ENCODE measurements at places on chromosomes 3 and 15.

DNA sequence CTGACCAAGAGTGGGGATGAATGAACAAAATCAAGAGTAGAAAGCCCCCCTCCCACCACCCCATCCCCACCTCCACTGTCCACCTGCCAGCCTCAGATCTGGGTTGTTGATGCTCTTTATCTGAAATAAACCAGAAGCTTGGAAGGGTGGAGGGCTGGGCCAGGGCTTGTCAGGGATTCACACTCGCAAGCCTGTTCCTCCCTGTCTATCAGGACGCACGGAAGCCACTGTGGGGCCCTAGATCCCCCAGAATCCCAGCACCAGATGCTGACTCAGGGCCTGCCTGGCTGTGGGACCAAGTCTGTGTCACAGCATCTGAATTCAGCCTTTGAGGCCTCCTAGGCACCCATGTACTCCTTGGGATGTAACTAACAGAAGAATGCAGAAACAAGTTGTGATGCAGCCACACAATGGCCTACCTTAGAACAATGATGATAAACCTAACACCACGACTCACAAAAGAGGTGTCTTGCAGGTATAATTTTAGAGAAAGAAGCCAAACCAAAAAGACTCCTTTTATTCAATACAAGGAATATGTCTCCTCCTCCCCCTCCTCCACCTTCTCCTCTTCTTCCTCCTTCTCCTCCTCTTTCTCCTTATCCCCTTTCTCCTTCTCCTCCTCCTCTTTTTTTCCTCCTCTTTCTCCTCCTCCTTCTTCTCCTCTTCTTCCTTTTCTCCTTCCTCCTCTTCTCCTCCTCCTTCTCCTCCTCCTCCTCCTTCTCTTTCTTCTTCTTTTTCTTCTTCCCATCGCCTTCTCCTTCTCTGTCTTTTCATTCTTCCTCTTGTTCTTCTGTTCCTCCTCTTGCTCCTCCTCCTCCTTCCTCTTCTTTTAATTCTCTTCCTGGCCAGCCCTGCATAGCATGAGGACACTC lies 234.7 kb downstream of the PLCL2 start:
- DNase-seq: no peak

- no peak for DNase-seq
These were observed 43.8 kb downstream of the CCR3 start for GRCh38 chr3:46285931-46286619.

GRCh38 chr3:177936721-177937120 lies 599.5 kb upstream of the KCNMB2 start:
- no peak for DNase-seq

- DNase-seq: no peak
These were observed 28.4 kb downstream of the USF3 start for GRCh38 chr3:113668015-113668414.

DNA sequence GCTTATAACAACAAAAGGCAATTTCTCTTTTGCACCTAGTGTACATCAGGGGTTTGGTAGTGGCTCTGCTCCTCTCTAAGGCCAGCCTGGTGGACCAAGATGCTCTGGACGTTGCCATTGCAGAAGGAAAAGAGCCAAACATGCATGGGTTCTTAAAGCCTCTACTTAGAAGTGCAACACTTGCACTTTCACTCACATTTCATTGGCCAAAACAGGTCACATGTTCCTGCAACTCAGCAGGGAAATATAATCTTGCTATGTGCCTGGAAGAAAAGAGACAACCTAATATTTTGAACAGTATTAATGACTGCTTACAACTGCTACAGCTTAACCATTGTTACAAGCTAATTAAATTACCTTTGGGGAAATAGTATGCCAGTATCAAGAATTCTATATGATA lies 182.9 kb downstream of the IL5RA start:
- DNase-seq: no peak

DNA sequence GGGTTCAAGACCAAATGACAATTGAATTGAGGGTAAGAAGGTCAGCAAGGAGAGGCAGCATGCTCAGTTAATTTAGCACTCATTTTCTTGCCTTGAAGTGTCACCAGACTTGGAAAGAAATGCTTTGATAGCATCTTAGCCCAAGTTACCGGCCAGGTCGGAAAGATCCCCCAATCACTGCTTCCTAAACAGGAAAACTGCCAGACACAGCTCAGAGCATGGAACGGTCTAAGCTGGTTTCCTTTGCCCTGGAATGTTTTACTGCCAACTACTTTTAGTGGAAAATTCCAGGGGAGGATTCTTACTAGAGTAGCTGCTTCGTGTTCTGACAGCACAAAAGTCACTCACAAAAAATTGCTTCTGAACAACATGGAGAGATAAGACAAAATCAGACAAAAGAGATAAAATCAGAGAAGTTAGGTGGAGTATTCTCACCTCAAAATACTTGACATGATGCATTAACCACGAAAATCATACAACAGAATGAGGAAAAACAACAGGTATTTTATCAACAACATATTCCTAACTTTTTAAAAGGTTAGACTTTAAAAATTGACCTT lies 65.5 kb downstream of the CCR4 start:
- DNase-seq: no peak

DNA sequence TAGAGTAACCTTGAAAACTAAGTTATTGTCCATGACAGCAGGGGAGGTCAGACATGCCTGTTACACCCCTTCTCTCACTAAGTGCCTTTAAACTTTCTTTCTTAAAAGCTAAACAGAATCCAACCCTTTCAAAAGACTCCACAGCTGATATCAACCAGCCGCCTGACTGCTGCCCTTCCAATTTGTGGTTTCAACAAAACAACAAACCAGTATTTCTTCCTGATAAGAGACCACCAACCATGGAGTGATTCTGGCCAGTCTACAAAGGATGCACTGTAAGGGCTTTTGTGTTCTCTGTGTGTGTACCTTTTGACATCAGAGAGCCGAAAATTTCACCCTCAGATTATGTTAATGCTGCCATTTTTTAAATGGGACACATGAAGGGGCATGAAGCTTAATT lies 1204.2 kb downstream of the ROBO2 start:
- no peak for DNase-seq

DNA sequence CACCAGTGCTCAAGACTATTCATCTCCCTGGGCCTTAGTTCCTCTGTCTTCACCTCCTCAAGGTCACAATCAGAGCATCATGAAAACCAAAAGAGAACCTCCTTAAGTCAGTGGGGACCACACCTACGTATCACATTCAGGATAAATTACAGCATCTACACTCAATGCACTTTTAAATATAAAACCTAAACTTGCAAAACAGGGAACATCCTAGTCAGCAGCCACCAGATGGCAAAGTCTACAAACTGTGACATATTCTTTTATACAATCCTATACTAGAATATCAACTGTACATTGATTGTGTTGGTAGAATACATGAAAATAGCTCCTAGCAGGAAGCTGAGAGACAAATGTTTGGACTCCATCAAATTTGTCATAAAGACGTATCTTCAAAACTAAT lies 7.9 kb downstream of the KIF9 start:
- DNase-seq: no peak

- DNase-seq: no peak
These were observed 15.0 kb upstream of the C15orf61 start for GRCh38 chr15:67505675-67506572.

DNA sequence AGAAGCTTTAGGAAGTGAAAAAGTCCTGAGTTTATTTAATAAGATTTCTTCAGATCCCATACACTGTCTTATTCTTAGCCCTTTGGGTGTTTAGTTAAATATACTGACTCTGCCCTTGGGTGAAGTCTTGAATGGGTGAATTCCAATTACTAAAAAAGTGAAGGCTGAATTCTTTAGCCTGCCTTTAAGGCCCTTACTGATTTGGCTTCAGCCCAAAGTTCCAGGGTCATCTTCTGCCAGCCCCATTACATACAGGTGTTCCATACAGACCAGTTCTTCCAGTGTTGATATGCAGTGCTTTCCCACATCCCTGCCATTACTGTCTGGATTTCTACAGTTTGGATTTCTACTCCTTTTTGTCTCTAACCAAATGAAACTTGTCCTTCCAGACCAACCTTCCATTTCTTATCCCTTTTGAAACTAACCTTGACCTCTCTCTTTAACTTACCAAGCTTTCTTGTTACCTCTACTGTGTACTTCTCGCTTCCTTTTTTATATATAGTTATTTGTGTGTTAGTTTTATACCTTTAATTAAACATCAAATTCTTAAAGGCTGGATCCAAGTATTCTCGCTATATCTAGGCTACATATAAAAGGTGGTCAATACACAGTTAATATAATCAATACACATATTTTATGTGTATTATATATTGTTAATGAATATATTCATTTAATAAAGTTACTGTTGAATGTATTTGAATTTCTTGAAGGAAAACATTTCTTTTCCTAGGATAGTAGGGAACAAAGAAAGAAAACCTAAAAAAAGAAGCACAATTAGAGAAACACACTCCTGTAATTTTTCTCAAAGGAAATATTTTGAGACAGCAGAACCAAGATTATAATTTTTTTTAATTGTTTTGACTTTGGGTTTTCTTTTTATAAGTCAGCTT lies 15.0 kb downstream of the MBNL1 start:
- DNase-seq: no peak

GRCh38 chr15:27330326-27330725 lies 359.3 kb downstream of the GABRG3 start:
- DNase-seq: no peak

DNA sequence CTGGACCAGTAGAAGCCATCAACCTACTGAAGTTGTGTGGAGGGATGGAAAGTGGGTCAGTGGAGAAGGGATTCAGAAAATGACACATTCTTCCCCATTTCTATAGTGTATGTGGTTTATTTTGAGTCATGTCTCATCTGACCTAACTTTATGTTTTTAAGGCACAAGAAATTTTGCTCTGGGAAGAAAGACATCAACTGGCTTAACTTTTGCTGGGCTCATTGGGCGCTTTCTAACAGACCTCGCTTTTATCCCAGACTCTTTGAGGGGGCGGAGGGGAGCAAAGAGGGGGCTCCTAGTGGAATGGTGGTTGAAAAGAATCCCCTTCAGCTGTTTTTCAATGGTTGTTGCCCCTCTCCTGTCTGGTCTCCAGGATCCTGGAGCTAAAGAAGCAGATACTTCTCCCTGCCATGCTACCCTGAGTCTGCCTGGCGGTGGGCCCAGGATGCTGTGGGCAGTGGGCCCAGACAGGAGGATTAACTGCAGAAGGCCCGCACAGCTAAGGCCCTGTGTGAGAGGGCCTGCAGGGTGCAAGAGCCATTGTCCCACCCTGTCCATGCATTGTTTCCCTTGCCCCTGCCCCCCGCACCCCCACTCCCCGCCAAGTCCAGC lies 14.5 kb downstream of the CSRNP1 start:
- no peak for DNase-seq

- DNase-seq: no peak
These were observed 286.3 kb downstream of the ZNF385D start for GRCh38 chr3:21464746-21465145.

DNA sequence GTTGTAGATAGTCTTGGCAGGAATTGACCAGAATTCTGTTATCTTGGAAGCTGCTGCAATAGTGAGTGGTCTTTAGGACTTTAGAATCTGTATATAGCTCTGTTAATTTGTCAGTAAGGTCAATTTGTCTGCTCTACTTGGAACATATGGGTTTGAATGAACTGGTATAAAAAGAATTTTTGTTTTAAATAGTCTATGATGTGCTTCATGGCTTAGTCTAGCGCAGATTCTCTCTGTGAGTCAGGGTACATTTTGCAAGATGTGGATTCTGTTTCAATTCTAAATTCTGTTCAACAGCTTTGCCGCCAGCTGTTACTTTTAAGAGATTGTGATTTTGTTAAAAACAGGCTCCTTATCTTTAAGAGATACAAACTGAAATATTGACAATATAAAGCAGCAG lies 135.9 kb upstream of the AGBL1 start:
- DNase-seq: no peak

GRCh38 chr3:108157273-108157672 lies 65.0 kb downstream of the IFT57 start:
- no peak for DNase-seq

- DNase-seq: no peak
These were observed 31.1 kb downstream of the MAGEL2 start for GRCh38 chr15:23616536-23616935.

All from anterior cingulate cortex (tissue), 58 donors.